ENCODE measurements at places on chromosomes 13 and 19.

- no peak for DNase-seq
Observed at GRCh38 chr13:38662362-38662761, 24.5 kb upstream of the FREM2 start.

GRCh38 chr19:7213628-7214323 is 80.4 kb downstream of the INSR start:
- no peak for DNase-seq

- no peak for DNase-seq
Observed at GRCh38 chr13:79018166-79018565, 359.2 kb upstream of the OBI1 start.

GRCh38 chr13:98648141-98648540 is 71.2 kb upstream of the STK24 start:
- peak; percentile 3 for DNase-seq

GRCh38 chr19:1406774-1407527 is 435 bp upstream of the DAZAP1 start:
- peak; percentile 100 for DNase-seq

GRCh38 chr13:51154029-51154555 is 43.0 kb upstream of the C13orf42 start:
- peak; percentile 19 for DNase-seq

- DNase-seq, result peak; percentile 95
Observed at GRCh38 chr19:8252922-8253589, 43.9 kb downstream of the CERS4 start.

DNA sequence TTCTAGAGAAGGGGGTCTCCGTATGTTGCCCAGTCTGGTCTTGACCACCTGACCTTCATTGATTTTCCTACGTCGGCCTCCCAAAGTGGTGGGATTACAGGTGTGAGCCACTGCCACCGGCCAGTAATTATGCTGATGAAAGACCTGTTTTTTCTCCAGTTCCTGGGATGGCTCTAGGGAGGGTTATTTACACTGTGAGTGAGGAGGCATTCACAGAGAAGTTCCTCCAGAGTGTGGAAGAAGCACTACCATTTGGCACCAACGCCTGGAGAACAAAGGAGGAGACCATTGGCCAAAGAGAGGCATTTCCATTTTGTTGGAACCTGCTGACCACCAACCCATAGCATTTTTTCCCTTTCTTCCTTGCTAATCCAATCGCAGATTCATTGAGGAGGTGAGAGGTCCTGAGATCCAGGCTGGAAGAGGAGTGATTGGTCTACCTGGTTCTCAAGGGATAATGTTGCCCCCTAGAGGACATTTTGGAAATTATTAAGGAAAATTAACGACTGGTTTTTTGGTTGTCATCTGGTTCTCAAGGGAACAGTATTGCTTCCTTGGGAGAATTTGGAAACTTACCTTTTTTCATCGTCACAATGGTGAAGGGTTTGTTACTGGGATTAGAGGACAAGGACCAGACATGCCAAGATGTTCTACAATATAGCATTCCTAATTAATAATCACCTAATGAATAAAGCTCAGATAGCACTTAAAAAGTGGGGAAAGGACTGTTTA is 5.5 kb upstream of the SAE1 start:
- no peak for DNase-seq

GRCh38 chr13:65387743-65388347 is 1842.3 kb downstream of the PCDH9 start:
- DNase-seq, result no peak

DNA sequence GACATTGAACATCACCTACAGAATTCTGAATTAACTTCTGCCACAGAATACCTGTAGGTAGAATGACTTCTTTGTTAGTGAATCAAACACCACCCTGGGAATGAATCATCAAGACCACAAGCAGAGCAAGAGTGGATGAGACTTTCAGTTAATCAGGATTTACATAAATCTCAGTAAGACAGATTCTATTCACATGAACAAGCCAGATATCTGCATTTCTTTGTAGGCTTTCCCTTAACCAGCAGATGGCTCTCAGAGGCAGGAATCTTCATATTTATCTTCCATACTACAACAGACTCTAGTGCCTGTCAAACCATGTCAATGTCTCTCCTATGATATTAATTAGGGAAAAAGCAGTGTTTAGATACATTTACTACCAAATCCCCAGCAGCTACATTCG is 412.1 kb downstream of the KLF12 start:
- DNase-seq, result no peak

DNA sequence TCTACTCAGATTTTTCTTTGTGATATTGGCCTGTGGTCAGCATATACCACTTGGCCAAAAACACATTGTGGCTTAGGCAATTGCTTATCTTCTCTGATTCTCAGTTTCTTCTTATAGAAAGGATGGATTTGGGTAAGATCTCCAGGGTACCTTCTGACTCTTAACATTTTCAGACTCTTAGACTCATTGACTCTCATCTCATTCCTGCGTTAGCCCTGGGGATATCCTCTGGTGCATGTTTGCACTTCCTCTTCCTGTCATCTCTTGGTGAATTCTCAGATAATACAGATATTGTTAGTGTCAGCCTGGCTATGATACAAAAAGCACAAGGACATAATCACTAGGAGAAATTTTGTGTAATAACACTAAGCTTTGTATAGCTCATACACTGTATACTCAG is 492.5 kb upstream of the GPC6 start:
- DNase-seq, result no peak

- no peak for DNase-seq
Observed at GRCh38 chr19:34218818-34219164, 35.6 kb upstream of the GARRE1 start.

DNA sequence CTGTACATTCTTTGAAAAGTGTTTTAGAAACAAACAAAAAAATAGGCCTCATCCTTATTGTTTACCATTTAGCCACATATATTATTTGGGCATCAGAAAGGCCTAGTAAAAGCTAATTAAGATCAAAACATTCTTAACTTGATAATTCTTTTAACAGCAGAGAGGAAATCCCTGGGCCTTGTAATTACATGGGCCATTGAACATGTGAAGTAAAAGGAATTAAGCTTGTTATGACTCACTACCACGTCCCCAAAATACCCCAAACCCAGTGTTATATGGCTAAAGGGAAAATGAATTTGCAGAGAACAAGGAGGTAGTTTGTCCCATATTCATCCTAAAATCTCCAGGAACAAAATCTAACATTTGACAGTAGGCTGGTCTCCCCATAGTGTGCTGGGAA is 439.8 kb downstream of the ITGBL1 start:
- no peak for DNase-seq

DNA sequence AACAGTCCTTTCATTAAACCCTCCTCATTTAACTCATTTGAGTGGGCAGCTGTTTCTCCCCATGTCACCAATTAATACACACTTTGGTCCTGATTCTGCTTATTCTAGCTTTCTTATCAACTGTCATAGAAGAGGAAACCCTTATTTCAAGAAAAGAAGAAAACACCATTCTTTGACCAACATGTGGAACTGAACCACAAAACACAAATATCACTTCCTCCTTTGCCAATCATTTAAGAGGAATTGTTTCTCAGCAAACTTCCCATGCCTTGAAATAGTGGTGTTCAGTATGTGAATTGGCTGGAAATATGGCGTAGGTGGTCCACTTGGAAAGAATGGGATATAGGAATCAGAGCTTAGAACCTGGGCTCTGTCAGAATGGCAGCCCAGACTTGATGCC is 20.4 kb downstream of the MBD3L2B start:
- DNase-seq, result no peak

DNA sequence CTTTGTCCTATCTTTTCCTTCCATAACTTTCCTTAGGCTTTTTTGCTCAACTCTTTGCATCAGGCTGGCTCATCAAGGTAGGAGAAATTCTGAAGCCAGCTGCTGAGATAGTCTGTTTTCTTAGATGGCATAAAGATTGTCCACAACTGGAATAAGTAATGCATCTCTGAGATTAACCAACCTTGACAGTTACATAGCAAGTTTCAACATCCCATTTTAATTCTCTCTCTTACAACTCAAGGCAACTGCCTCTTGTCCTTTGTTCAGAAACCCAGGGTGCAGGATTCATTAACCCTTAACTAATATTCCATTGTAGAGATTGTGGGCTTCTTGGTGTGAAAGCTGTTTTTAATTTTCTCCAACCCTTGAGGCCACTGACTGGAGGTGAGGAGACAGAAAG is 239.2 kb downstream of the LACC1 start:
- DNase-seq, result no peak

DNA sequence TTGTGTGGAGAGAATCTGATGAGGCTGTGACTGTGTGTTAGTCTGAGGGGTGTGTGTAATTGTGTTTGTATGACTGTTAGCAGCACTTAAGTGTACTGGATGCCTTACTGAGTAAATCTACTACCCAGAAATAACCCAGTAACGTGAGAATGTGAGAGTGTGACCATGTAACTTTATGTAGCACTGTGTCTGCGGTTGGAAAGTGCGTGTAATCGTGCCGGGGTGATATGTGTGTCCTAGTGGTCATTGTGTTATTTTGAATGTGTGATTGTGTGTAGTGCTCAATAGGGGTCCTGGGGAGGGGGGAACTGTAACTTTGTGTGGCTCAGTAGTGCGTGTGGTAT is 550 bp downstream of the ZNF383 start:
- no peak for DNase-seq

DNA sequence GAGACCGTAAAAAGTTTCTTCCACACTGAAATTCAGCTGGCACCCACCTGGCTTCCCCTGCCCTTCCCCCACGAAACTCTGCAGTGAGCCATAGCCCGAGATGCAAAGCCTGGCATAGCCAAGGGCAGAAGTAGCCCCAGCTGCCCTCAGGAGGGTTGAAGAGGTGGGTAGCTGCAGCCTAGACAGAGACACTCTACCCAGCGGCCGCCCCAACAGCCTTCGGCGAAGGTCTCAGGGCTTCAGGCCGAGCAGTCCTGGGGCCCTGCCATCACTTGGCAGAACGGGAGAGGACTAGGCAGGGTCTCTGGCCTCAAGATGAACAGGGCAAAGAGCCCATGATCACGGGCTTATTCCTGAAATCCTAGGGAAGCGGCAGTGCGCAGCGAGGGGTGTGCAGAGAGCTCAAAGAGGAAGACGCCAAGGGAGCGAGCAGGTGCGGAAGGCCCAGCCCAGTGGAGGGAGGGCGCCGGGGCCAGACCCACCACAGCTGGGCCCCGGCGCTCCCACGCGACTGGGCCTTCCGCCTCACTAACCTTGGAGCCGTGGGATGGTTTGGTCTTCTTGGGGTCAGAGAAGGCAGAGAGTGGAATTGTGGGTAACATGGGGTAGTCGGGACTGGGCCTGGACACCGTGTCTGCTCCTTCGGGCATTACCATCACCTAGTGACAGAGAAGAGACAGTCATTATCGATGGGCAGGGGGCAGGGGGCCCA is 53.2 kb downstream of the MLLT1 start:
- no peak for DNase-seq
